ENCODE measurements at places on chromosomes 7 and 10.
A peak's percentile ranks its signal among the peaks of the same experiment; 100 is the strongest.

GRCh38 chr10:69677985-69678654 is 48.1 kb downstream of the FAM241B start:
- DNase-seq = no peak
- no peak overlapping the region for H3K27ac ChIP-seq
- no peak overlapping the region for H3K4me3 ChIP-seq
- H3K36me3 ChIP-seq = no peaks in the 10 kb centered on the region

GRCh38 chr10:2214805-2215204 is 477.5 kb upstream of the ADARB2 start:
- no peak overlapping the region for H3K4me3 ChIP-seq
- no peak overlapping the region for H3K27ac ChIP-seq
- no peaks in the 10 kb centered on the region for H3K27me3 ChIP-seq
- DNase-seq = no peak

DNA sequence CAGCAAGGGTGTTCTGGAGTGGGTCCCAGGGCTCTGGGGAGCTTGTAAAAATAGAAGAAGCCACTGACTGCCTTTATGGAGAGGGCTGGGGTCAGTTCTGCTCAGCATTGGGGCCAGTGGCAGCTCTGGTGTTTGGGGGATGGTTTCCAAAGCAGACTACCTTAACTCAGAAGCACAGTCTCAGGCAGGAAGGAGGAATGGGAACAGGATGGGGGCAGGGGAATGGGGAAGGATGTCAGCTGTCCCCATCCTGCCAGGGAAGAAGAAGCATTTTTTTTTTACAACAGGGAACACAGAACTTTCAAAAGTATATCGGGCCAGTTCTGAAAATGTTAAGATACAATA is 28.8 kb downstream of the TSPAN15 start:
- H3K4me3 ChIP-seq = no peak overlapping the region
- peaks cover 29% of the 10 kb centered on the region for H3K4me1 ChIP-seq
- H3K27ac ChIP-seq = peak overlapping the region; percentile 59
- DNase-seq = no peak
- no peaks in the 10 kb centered on the region for H3K36me3 ChIP-seq

GRCh38 chr10:34547291-34547690 is 267.8 kb downstream of the PARD3 start:
- no peak for DNase-seq
- no peak overlapping the region for H3K27ac ChIP-seq
- no peaks in the 10 kb centered on the region for H3K4me1 ChIP-seq
- no peaks in the 10 kb centered on the region for H3K27me3 ChIP-seq

DNA sequence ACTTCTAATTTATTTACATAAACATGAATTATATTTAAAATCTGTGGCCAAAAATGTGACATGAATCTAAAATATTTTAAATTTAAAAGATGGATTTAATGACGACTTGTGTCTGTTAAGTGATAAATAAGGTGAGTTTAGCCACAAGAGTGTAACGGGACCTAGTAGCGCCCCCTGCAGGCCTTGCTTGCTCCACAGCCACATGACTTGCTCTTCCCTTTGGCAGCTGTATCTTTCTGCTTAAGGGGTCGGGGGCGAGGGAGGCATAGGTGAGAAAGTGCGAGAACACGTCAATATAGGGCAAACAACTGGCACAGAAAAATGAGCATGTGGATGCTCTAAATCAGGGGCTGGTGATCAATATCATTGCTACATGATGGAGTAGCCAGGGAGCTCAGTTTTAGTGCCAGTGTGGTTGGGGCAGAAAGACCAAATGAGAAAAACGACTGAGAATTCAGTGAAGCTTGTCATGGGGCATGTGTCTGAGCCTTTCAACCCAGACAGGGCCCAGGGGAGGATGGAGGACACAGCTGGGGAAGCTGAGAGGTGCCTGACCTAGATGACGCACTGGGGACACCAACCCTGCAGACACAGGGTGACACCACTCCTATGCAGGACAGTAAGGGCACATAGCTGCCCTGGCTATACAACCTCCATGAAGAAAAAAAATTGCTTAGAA is 49.8 kb downstream of the PAXIP1 start:
- no peak overlapping the region for H3K4me3 ChIP-seq
- H3K27ac ChIP-seq = no peak overlapping the region
- peak; percentile 66 for DNase-seq
- no peaks in the 10 kb centered on the region for H3K4me1 ChIP-seq

- no peak overlapping the region for H3K4me3 ChIP-seq
- no peak overlapping the region for H3K27ac ChIP-seq
- no peak for DNase-seq
- no peaks in the 10 kb centered on the region for H3K4me1 ChIP-seq
- H3K36me3 ChIP-seq = no peaks in the 10 kb centered on the region
Observed at GRCh38 chr7:139895141-139895829, 66.2 kb downstream of the TBXAS1 start.

DNA sequence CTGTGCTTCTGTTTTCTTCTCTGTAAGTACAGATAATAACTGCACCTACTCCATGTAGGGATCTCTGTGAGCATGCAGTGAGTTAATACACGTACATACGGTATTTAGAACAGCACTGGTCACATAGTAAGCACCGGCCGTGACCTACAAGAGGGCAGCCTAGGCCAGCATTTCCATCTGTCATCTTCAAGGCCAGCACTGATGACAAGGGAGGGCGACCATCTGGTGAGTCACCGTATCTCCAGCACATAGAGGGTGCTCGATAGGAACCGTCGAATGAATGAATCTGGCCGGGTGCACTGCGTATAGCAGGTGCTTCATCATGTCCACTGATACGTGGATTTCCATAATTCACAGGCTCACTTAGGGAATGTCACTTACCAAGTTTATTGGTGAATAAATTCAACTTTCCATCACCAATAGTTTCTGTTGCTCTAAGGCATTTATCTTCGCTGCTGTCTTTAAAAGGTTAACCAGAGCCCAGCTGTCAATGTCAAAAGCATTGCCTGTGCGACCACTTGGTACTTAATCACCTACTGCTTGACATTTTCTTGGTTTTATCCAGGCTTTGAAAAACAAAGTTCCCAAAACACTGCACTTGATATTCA is 8.3 kb downstream of the NOD1 start:
- no peaks in the 10 kb centered on the region for H3K4me1 ChIP-seq
- no peak overlapping the region for H3K27ac ChIP-seq
- no peaks in the 10 kb centered on the region for H3K27me3 ChIP-seq
- H3K36me3 ChIP-seq = no peaks in the 10 kb centered on the region

DNA sequence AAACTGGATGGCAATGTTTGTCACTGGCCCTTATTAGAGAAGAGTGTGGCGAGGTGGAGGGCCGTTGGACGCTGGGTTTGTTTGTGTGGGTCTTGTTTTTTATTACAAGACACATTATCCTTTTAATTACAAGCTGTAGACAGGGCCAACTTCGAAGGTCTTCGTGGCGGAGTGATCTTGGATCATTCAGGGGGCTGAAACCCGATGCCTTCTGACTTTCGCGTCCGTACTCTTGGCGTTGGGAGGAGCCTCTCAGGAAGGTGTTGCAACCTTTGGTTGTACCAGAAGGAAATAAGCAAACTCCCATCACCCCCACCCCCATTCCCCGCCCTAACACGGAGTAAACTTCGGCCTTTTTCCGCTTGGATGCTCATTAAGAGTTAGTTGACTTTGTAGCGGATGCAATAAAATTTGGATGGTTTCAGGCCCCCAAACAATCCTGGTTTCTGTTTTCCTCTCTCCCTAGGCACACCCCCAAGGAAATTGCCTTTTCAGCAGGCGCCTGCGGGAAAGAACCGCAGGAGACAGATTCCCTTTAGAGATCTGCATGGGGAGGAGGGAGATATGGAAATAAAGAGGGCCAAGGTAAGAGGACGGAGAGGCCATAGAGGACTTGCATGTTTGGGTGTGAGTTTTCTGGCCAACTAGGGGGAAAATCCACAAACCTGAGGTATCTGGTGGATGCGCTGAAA is 294.5 kb upstream of the NFE2L3 start:
- H3K27me3 ChIP-seq = no peaks in the 10 kb centered on the region
- no peaks in the 10 kb centered on the region for H3K4me1 ChIP-seq
- H3K4me3 ChIP-seq = peak overlapping the region; percentile 60
- H3K36me3 ChIP-seq = no peaks in the 10 kb centered on the region

GRCh38 chr7:93921186-93921585 is 349 bp upstream of the GNG11 start:
- H3K4me1 ChIP-seq = no peaks in the 10 kb centered on the region
- no peaks in the 10 kb centered on the region for H3K36me3 ChIP-seq
- H3K4me3 ChIP-seq = peak overlapping the region; percentile 68

GRCh38 chr10:14329746-14330173 is 964 bp downstream of the FRMD4A start:
- DNase-seq = no peak
- no peaks in the 10 kb centered on the region for H3K27me3 ChIP-seq
- no peaks in the 10 kb centered on the region for H3K36me3 ChIP-seq
- no peak overlapping the region for H3K4me3 ChIP-seq
- H3K4me1 ChIP-seq = no peaks in the 10 kb centered on the region
- H3K27ac ChIP-seq = no peak overlapping the region

- H3K27ac ChIP-seq = no peak overlapping the region
- H3K4me1 ChIP-seq = no peaks in the 10 kb centered on the region
- H3K4me3 ChIP-seq = no peak overlapping the region
- DNase-seq = no peak
- no peaks in the 10 kb centered on the region for H3K36me3 ChIP-seq
- H3K27me3 ChIP-seq = peaks cover 8% of the 10 kb centered on the region
Observed at GRCh38 chr7:38629651-38630510, 1.3 kb downstream of the AMPH start.

GRCh38 chr7:56028942-56029630 is 22.2 kb downstream of the PSPH start:
- H3K36me3 ChIP-seq = peaks cover 32% of the 10 kb centered on the region
- no peaks in the 10 kb centered on the region for H3K4me1 ChIP-seq
- DNase-seq = peak; percentile 16
- no peak overlapping the region for H3K4me3 ChIP-seq
- H3K27me3 ChIP-seq = no peaks in the 10 kb centered on the region
- H3K27ac ChIP-seq = no peak overlapping the region

DNA sequence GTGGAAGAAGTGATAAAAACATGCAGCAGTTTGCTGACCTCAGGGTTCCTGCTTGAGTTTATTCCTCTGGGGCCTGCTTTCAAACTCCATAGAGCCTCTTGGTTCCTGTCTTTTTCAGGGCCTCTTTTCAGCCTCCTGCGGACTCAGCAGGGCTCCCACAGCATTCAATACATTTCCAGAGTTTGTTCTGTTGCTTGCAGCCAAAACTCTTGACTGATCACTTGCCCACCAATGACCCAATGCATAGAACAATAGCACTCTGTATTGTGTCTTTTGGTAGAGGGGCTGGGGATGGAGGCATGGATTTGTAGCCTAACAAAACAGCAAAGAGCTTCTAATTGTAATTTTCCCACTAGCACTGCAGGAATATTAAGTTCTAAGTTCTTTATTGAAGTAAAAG is 50.8 kb upstream of the CREB5 start:
- H3K4me1 ChIP-seq = peaks cover 17% of the 10 kb centered on the region
- no peaks in the 10 kb centered on the region for H3K36me3 ChIP-seq
- H3K4me3 ChIP-seq = no peak overlapping the region
- no peak overlapping the region for H3K27ac ChIP-seq

GRCh38 chr7:100818825-100819224 is 8.5 kb downstream of the EPHB4 start:
- no peak overlapping the region for H3K27ac ChIP-seq
- H3K36me3 ChIP-seq = peaks cover 84% of the 10 kb centered on the region
- DNase-seq = no peak
- H3K27me3 ChIP-seq = no peaks in the 10 kb centered on the region
- H3K4me1 ChIP-seq = no peaks in the 10 kb centered on the region

DNA sequence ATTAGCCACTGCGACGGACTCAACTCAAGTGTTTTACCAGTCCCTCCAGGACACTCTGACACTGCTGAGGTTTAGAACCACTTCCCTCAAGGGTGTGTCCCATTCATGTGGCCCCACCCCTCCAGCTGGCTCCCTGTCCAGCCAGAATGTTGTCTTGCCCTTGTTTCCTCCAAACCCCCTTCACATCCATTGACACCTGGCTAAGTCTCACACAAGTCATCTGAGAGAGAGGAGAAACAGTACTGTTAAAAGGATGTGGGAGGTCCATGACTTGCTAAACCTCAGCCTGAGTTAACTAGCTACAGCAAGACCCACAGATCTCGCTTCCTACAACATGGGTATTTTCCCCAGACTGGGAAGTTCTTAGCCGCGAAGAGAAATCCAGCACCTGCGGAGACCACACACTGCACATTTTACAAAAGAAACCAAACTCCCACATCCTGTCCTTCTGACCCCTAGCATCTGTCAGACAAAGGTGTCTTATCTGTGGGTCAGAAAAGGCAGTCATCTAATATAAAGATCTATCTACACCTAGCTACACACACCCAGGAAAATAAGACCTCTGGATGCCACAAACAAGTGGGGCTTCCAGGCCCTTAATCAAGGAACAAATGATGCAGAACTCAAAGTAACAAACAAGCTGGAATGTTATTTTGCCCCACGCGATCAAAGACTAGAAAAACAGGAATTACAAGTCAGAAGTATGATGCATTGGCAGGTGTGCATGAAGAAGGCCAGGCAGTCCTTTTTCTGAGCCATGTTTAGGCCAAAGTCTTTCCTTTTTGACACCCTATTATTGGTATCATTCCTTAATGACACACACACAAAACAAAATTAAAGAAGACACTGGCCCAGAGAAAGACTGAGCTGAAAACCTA is 13.9 kb downstream of the OSBPL3 start:
- no peaks in the 10 kb centered on the region for H3K27me3 ChIP-seq
- H3K27ac ChIP-seq = no peak overlapping the region
- DNase-seq = peak; percentile 72

- no peaks in the 10 kb centered on the region for H3K4me1 ChIP-seq
- DNase-seq = no peak
- no peaks in the 10 kb centered on the region for H3K27me3 ChIP-seq
- H3K4me3 ChIP-seq = no peak overlapping the region
- H3K27ac ChIP-seq = no peak overlapping the region
Observed at GRCh38 chr7:37882086-37882485, 33.7 kb downstream of the NME8 start.

DNA sequence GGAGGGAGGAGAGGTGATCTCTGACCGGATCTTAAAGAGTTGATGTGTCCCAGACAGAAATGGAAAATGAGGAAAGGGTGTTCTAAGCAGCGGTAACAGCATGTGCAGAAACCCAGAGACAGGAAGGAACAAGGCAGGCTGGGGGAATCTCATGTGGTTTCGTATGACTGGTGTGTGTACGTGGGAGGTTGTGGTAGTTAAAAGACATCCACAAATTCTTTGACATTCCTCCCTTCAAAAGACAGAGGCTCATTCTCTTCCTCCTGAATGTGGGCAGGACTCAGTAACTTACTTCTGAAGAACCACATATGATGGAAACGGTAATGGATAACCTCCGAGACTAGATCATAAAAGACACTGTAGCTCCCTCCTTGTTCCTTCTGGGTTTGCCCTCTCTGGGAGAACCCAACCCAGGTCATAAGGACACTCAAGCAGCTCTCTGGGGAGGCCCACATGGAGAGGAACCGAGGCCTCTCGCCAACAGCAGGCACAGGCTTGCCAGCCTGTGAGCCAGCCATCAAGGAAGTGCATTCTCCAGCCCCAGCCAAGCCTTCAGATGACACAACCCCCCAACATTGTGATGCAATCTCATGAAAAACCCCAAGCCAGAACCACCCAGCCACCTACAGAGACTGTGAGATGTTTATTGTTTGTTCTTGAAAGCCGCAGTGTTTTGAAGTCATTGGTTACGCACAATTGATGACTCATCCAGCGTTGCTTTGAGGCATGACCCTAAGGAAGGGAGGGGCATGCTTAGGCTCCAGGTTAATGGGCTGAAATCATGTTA is 116.0 kb downstream of the SLIT1 start:
- no peak overlapping the region for H3K27ac ChIP-seq
- DNase-seq = no peak
- H3K4me1 ChIP-seq = no peaks in the 10 kb centered on the region
- no peaks in the 10 kb centered on the region for H3K27me3 ChIP-seq
